Right lung (tissue), 10 donors: ENCODE measurements at places on chromosomes 16 and 17.

- DNase-seq, result no peak
Measured at GRCh38 chr16:64077242-64077641, 1044.6 kb downstream of the CDH11 start.

- DNase-seq, result no peak
Measured at GRCh38 chr17:28470914-28471366, 2.5 kb upstream of the SLC13A2 start.

- no peak for DNase-seq
Measured at GRCh38 chr16:49693445-49693844, 162.5 kb downstream of the ZNF423 start.

DNA sequence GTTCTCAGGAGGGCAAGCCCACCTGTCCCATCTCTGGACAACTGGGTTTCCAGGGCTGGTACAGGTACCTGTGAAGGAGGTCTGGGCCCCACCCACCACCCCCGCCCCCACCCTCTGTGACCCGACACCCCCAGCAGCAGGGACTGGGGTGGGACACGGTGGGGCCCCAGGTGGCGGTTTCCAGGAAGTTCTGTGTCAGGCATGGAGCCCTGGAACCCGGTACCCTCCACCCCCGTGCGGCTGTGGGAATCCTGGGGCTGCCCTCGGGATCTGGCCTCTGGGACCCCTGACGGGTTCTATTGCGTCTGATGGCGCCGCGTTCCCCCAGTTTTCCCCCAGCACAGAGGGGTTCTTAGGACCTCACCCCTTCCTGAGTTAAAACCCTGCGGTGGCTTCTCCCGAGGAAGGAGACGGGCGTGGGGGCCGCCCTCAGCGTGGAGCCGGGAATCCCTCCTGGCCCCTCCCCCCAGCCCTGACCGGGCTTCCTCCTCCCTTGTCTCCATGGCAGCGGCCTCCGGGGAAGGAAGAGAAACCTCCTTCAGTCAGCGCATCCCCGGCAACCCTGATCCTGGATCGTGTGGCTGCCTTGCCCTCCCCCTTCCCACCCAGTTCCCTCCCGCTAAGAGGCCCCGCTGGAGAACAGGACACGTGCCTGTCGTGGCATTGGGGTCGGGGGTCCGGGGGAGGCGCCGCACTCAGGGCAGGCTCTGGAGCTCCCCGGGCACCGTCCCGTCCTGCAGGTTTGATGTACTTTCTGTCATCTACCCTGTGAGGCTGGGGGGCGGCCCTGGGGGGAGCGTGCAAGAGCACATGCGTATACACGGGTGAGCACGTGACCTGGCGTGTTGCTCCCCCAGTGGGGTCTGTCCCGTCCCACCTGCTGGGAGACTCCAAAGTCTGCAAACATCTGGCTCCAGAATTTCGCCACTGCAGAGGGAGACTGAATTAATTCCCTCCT, 30.3 kb downstream of the CACNA1H start:
- DNase-seq, result no peak

DNA sequence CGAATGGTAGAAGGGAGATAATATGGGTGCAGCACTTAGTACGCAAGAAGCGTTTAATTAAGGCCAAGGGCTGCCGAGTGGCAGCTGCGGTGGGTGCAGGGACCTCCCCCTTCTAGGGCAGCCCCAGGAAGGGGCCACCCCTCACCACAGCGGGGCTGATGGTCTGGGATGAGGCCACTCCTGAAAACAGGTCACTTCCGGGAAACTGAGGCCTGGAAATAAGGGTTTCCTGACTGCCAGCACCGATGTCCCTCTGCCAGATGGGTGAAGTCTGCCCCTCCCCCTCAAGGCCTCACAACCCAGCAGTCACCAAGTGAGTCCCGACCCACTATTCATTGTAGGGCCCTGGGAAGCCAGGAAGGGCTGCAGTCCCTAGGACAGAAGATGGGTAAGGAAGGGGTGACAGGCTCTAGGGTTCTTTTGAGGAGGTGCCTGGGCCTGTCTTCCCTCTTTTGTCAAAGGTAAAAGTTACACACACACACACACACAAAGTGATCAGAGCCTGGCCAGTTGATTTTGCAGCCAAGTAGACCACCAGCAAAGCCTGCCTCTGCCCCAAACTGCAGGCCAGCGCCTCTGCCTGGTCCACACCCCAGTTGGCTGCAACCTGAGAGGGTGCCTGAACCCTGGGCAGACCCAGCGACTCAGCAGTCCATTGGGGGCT, 12.5 kb downstream of the SREBF1 start:
- no peak for DNase-seq

DNA sequence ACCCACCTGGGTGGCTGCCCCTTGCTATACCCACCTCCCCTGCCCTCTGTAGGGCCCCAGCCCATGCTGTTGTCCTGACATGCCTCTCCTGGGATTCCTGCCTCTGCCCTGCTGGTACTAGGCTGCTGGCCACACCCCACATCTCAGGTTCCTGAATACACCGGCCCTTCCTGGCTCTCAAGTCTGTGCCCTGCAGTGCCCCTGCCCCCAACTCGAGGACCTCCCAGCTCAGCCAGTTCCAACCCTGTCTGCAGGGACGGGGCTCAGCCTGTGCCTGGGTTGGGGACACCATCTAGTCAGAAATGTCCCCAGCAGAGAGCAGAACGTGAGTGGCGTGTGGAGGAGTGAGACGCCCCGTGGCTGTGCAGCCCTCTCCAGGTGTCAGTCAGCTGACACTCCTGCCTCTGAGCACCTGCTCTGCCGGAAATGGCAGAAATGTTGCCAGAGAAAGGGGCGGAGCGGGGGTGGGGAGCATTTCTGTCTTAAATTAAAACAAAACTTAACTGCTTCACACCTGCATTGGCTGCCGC, 28.7 kb downstream of the ACSF3 start:
- DNase-seq, result peak; percentile 25

GRCh38 chr17:6660805-6661463, 9.4 kb downstream of the C17orf100 start:
- DNase-seq, result no peak

DNA sequence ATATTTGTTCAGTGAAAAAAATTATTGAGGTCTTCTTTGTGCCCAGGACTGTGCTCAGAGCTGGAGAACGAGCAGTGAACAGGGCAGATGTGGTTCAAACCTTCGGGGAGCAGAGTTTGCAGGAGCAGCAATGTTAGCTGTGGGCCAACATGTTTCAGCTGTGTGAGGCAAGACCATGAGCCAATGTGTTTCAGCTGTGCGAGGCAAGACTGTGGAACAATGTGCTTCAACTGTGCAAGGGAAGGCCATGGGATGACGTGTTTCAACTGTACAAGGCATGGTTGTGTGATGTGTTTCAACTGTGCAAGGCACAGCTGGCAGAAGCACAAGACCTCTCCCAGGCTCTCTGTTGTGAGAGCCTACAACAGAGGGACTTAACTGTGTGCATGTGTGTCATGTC, 35.2 kb upstream of the SDK2 start:
- DNase-seq, result no peak

DNA sequence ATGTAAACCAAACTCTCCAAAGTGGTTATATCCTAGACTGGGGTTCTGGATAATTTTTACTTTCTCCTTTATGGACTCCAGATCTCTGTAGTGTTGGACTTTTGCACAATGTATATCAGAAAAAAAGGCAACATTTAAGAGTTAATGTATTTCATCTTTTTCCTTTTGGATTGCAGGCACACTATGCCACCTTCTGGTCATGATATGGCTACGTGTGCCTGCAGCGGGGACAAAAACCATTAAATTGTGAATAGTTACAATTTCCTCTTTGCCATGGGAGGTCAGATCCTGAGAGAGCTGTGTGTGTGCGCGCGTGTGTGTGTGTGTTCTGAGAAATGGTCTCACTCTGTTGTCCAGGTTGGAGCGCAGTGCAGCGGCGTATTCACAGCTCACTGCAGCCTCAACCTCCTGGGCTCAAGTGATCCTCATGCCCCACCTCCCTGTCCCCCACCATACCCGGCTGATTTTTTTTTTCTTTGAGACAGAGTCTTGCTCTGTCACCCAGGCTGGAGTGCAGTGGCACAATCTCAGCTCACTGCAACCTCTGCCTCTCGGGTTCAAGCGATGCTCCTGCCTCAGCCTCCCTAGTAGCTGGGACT, 4.3 kb upstream of the SGF29 start:
- DNase-seq, result no peak

DNA sequence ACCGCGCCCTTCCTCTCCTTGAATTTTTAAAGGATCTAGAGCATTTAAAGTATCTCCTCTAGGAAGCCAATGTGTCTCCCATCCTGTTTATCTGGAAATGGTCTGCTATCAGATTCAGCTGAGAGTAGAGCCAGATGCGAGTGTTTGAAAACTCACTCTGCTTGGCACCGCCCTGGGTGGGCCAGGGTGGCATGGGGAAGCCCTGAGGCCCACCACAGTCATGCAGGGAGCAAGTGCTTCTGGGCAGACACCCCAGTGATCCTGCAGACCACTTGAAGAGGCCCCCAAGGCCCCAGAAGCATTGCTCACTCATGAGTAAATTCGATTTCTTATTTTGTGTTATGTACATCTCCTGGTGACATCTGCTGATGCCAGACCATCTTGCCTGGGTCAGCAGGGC, 8.7 kb upstream of the CACNG4 start:
- no peak for DNase-seq

DNA sequence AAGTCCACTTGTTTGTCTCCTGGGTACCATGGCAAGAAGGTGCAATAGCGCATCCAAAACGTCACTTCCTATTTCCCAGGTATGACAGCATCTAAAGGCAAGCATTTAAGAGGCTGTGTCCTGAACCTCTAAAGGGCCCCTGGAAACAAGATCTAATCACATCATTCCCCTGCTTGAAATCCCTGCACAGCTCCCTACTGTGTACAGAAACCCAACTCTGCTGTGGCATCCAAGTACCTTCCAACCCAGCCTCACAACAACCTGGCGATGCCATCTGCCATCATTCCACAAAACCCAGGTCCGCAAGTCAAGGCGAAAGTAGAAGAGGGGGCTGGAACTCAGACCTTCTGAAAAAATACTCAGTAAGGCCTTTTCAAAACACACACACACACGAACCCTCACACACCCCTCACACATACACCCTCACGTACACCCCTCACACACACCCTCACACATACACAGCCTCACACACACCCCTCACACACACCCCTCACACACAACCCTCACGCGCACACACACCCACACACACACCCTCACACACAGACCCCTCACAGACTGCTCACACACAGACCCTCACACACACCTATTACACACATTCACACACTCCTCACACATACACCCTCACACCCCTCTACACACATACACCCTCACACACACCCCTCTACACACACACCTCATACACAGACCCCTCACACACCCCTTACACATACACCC, 24.5 kb downstream of the C17orf67 start:
- DNase-seq, result no peak

DNA sequence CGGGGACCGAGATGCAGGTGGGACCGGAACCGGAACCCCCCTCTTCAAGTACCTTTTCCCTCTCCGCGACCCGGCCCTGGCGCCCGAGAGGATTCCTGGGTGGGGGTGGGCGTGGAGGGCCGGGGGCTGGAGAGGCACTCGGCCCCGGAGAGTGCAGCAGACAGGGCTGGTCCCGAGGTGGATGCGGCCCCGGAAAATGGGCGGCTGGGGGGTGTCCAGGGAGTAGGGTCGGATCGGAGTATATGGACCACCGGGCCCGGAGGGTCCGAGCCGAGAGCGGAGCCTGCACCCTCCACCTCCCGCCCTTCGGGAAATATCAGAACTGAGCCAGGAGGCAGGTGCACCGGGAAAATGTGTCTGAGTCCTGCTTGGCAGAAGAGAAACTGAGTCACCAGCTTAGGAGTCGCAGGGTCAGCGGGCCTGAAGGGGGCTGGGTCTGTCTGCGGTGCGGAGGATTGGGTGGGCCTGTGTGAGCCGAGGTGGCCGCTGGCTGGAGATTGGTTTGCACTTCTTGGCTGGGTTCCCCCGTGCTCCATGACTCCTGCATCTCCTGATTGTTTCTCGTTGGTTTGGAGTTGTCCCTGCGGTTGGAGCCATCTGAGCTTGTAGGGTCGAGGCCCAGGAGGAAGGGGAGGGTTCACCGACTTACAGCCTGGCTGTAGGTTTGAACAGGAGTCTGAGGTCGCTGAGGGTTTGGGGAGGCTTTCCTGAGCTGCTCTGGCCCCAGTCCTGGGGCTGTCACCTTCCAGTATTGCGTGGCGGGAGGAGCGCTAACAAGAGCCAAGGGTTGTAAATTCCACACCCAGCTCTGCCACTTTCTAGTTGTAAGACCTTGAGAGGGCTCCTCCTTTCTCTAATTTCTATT, 518 bp downstream of the SH2B1 start:
- no peak for DNase-seq

DNA sequence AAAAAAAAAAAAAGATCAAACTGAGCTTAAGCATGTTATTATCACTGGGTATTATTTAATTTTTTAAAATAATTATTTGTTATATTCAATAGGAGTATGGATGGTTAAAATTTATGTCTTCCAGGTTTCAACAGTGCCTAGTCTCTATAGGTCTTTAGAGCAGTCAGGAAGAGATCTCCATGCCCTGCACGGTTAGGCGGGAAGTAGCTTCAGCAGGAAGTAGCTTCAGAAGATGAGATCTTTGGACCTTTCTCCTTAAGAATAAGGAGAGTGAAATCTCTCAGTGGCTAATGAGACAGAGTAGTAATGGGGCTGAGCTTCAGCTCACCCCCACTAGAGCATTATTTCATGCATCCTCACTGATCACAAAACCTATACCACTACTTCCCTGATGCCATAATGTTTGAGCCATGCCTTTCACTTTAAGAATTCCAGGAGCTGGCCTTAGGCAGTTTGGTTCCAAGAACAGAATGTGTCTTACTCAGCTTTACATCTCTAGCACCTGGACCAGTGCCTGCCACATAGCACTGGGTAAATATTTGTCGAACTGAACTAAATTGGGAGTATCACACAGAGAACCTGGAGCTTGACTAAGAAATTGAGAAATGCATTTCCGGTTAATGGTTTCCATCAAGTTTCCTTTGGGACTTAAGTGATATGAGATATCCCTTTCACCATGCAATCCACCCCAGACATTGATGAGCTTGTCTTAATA, 43.5 kb downstream of the SCPEP1 start:
- DNase-seq, result no peak
